Epithelial cell of proximal tubule (primary cell): ENCODE measurements at places on chromosomes 12 and 14. TPM values are rescaled to one million over a fixed set of nuclear protein-coding genes. Genes with fewer than 3 reads are reported as not detected.

DNA sequence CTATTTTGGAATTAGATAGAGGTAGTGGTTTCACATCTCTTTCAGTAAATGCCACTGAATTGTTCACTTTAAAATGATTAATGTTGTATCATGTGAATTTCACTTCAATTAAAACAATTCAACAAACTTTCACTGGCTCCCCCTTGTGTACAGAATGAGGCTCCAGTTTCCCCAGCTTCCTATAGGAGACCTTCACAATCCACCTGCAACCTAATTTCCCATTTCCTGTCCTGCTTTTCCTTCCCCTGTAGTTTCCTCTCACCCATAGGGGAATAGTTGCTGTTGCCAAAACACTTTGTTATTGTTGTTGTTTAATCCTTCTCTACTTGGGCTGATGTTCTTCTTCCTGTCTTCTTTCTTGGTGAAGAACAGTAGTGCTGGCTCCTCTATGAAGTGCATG is 59.8 kb downstream of the NPAS3 start:
- DNase-seq, result peak; percentile 1

- no peak for DNase-seq
Observed at GRCh38 chr12:23585782-23586163, 363.7 kb downstream of the SOX5 start.

GRCh38 chr12:617304-617915 is 45.8 kb downstream of the NINJ2 start:
- DNase-seq, result no peak

GRCh38 chr12:67482751-67483661 is 165.5 kb upstream of the DYRK2 start:
- DNase-seq, result peak; percentile 2

DNA sequence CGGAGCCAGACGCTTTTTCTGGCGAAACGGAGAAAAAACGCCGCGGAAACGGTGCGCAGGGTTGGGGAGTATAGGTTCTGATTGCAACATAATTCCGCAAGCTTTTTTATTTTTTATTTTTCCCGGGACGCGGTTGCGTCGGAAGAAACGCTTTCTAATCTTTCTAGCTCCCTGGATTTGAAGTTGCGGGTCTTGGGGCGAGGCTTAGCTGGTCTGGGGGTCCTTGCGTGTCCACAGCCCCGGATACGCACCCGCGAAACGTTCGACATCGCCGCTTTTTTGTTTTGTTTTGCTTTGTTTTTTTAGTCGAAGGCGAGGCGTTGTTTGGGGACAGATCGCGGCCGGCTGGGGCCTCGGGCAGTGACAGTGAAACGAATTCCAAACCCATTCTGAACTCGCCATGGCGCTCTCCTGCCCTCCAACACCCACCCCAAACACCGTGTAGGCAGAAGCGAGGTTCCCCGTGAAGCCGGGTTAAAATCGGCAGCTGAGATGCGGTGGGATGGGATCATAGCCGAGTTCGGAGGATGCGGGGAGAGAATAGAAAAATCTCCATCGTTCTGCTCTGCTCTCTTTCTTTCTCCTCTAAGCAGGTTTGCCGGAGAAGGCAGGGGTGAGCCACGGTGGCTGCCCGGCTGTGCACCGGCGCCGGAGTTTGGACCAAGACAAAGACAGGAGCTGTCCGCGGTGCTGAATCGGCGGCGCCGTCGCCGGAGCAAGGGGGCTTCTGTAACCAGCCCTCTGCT is 8.1 kb upstream of the LHX5 start:
- no peak for DNase-seq

DNA sequence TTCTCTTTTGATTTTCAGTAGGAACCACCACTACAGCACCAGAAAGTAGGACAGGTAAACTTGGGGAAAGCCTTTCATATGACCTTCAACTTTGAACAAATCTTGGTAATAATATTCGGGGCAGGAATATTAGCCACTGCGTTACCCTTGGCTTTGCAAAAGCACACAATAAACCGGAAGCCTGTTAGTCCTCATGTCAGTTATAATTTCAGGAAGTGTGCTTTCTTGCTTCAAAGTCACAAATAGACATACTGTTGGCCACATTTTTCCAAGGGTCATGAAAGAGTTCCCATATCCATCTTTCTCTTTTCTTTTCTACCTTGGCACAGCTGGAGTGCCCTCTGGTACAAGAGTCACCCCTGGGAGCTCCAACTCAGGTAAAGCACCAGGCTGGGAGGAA is 167.2 kb upstream of the CNTN1 start:
- DNase-seq, result no peak

GRCh38 chr12:52248541-52249461 is 15.8 kb downstream of the KRT7 start:
- DNase-seq, result no peak

- peak; percentile 93 for DNase-seq
Observed at GRCh38 chr12:121796855-121797751, 3.6 kb upstream of the RHOF start.

DNA sequence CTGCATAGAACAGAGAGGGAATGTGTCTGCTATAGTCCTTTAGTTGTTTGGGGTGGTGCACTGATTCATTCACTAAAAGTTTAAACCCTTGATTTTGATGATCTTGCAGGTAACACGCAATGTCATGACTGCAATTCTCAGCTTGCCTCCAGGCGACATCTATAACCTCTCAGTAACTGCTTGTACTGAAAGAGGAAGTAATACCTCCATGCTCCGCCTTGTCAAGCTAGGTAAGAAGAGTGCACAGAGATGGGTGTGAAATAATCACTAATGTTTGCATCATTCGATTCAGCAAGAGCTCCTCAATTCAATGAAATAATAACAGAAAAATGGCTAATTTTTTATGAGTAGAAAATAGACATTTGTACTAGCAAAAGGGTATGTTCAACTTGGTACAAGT is 203.7 kb downstream of the PTPRO start:
- no peak for DNase-seq

DNA sequence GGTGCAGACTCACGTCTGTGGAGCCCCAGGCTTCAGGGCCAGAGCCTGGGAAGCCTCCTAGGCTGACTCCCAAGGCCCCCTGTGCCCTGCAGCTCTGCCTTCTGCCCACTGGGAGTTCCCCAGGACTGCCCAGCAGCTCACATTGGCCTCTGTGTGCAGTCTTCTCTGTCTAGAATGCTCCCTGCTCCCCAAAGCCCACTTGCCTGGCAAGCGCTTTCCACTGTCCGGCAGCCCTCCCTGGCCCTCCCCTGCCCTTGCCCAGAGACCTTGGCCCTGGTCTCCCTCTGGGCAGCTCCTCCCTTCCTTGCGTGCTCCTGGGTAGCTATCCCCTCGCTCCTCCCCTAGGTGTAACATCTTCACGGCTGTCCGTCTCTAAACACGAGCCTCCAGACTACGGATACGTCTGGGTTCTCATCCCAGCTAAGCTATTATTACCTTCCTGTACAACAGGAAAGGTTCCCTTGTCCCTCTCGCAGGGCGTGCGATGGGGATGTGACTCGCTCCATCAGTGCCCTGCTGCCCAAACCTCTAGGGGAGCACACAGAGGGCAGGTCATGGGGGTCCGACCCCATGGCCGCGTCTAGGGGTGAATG is 325.5 kb upstream of the RTL1 start:
- DNase-seq, result no peak

- no peak for DNase-seq
Observed at GRCh38 chr12:66662729-66663128, 16.1 kb downstream of the GRIP1 start.

- DNase-seq, result no peak
Observed at GRCh38 chr12:29088611-29089219, 60.4 kb upstream of the FAR2 start.

Gene SLCO1B1
- not detected in 2 replicates for total RNA-seq

Gene OXA1L
- total RNA-seq, result 99.2 and 109 TPM in 2 replicates

Gene AICDA
- not detected in 2 replicates for total RNA-seq

Gene PRKD1
- total RNA-seq, result 4.5 and 6.5 TPM in 2 replicates

Gene ALDH2
- 19.3 and 25.2 TPM in 2 replicates for total RNA-seq

Gene KLRC3
- not detected in 2 replicates for total RNA-seq

Gene SALL2
- 12.1 and 29.7 TPM in 2 replicates for total RNA-seq

Gene TAS2R50
- not detected in 2 replicates for total RNA-seq

Gene SERPINA5
- total RNA-seq, result 0.58 and 2.4 TPM in 2 replicates

Gene LRRIQ1
- total RNA-seq, result 0.29 and 0.92 TPM in 2 replicates

Gene GRIN2B
- 0.12 TPM in 1 of 2 replicates, not detected in the other for total RNA-seq

Gene BLTP3B
- 10.0 and 14.5 TPM in 2 replicates for total RNA-seq

Gene HDAC7
- total RNA-seq, result 70.2 and 84.4 TPM in 2 replicates
